Stimulated activated CD8-positive, alpha-beta memory T cell treated with anti-CD3 and anti-CD28 coated beads, Interleukin-15, amount 100 ng/mL, for 1 hour (primary cell): ENCODE measurements at places on chromosomes 3 and 15.

DNA sequence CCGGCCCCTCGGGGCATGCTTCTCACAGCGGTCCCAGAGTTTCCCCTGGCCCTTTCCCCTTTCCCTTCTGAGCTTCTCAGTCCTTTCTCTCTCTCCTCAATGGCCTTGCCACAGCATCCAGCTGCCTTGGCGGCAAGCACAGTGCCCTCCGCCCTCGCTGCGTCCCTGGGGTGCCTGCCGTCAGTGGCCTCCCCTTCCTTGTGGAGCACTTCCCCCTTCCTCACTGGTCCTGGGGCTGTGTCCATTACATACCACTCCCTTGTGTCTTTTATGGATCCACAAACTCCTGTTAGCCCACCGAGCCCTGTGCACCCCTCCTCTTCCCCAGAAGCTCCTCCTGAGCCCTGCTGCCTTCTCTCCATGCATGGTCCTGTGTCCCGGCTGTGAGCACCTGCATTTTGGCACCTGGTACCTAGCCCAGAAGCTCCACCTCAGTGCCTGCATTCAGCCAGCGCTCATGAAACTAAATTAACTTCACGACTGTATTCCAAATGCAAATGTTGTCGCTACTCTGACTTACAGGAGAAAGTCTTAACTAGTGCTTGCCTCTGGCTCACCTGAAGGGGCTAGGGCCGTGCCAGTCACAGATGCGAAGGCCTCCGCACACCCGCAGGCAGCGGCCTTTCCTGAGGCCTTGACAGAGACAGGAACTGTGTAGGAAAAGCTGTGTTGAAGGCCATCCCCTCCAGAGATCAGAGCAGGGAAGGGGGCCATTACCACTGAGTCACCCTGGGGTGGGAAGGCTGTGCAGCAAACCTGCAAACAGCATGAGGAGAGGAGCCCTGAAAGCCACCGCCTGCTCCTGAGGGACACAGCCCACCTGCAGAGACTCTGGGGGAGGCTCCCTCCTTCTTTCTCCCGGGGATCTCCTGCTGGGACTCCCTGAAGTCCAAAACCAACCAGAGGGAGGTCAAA, 19.1 kb upstream of the KLF13 start:
- no peak for DNase-seq

- no peak for DNase-seq
Observed at GRCh38 chr3:5181469-5182141, 5.9 kb upstream of the EDEM1 start.

DNA sequence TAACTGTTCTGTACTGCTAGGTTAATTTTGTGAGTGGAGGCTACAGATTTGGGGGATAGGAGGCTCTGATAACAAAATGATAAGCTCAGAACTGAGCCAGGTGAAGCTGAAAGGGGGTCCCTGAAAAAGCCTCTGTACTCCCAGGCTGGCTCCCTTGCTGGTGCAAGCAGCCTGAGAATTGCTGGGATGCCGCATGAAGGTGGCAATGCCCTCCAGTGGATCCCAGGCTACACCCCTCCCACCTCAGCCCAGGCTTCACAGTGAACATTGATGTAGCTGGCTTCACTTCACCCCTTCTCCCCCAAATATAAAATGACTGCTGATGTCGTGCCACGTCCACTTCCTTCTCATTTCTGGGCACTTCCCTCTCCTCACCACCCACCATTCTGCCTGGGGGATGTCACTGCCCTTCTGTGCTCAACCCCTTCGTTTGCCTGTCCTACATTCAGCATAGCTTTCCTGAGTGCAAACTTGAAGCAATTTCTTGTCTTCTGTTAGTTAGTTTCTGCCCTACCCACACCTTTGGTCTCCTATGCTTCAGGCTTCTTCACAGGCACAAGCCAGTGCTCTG, 9.7 kb upstream of the ARHGEF26 start:
- no peak for DNase-seq

DNA sequence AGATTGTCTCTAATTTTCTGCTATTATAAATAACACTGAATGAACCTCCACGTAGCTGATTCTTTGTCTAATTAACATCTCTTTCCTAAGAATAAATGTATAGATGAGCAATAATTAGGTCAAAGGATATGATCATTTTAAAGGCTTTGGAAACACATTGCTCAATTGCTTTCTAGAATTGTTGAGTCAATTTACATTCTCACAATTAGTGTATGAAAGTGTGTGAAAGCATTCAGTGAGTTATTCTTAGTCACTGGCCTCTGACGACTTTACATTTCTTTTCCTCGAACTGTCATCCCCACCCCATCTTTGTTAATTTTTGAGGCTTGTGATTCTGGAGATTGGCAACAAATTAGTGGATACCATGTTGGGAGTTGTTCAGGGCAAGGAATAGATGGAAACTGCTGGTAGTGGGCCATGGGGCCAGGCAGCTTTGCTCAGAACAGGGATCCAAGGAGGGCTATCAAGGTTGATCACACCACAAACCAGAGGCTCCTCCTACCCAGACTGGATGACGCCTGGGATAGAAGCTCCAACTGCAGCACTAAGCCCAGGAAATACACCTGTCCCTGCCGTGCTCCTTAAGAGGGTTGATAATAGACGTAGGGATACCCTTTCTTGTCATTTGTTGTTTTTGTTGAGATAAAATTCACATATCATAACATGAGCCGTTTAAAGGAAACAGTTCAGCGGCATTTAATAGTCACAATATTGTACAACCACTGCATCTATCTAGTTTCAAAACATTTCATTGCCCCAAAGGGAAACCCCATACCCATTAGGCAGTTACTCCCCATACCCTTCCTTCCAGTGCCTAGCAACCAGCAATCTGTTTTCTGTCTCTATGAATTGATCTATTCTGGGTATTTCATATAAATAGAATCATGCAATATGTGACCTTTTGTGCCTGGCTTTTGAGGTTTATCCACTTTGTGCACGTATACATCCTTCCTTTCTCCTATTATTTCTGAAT, 27.9 kb downstream of the EIF1B start:
- DNase-seq, result no peak

GRCh38 chr3:38257583-38257982, 8.0 kb upstream of the SLC22A13 start:
- no peak for DNase-seq

DNA sequence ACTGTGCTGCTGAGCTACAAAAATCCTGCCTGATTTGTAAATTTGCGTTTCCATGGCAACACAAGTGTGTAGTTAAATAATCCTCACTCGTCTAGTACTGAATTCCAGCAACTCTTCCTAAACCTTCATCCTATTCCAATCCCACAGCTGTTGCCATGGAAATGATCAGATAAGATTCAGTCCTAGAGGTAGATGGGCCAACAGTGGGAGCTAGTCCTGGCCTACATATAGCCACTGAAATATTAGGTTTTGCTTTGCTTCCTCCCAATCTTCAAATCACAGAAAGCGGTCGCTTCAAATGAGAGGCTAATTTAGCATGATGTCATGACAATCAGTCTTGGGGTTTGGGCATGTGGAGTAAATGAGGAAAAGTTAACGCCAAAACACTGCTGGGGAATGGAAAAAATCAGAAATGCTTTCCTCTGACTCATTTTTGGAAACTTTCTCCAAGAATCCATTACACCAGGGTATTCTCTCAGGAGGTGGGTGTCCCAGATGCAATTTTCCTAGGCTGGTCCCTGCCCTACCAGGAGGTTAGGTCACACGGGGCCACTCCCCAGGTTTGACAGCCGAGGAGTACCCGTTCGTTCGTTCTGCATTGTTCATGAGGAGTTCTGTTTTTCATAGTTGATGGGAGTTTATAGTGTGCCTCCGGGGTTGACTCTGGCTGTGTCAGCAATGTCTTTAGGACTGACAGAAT, 159.2 kb upstream of the SLCO3A1 start:
- no peak for DNase-seq

DNA sequence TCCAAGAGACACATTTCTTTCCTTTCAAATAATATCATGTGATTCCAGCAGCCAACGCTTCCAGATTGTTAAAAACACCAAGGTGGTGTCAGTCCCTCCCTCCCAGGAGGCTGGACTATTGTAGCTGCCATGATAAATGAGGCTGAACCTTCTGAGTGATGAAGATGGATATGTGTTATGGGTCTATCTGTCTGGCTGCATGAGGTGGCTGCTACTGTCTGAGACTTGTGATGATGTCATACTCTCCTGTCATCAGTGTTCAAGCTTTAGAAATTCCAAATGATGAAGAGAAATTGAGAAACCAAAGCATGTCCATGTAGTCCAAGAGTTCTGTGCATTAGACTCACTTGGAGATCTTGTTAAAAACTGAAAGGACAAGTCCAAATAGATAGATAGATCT, 683.0 kb downstream of the NTRK3 start:
- DNase-seq, result no peak

- DNase-seq, result no peak
Observed at GRCh38 chr15:69794645-69795469, 302.9 kb downstream of the TLE3 start.

DNA sequence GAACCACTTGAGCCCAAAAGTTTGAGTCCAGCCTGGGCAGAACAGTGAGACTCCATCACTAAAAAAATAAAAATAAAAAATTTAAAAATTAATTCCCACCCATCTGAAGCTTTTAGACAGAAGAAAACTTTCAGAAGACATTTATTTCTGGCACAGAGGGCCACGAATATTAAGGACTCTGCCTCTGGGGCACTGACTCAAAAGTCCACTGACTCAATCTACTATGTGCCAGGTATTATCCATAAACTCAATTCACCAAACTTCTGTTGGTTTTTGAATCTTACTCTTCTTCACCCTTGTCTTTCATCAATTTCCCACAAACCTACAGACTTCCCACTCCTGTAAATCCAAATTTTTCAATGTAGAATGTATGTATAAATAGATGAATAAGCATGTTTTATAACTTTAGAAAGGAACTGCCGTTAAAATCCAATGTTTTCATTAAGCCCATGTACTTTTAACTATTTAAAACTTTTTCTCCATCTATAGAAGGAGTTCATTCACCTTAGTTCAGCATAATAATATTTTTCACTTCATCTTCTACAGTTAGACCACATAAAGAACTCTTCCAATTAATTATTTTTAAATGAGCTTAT, 19.9 kb downstream of the ATP13A3 start:
- no peak for DNase-seq

DNA sequence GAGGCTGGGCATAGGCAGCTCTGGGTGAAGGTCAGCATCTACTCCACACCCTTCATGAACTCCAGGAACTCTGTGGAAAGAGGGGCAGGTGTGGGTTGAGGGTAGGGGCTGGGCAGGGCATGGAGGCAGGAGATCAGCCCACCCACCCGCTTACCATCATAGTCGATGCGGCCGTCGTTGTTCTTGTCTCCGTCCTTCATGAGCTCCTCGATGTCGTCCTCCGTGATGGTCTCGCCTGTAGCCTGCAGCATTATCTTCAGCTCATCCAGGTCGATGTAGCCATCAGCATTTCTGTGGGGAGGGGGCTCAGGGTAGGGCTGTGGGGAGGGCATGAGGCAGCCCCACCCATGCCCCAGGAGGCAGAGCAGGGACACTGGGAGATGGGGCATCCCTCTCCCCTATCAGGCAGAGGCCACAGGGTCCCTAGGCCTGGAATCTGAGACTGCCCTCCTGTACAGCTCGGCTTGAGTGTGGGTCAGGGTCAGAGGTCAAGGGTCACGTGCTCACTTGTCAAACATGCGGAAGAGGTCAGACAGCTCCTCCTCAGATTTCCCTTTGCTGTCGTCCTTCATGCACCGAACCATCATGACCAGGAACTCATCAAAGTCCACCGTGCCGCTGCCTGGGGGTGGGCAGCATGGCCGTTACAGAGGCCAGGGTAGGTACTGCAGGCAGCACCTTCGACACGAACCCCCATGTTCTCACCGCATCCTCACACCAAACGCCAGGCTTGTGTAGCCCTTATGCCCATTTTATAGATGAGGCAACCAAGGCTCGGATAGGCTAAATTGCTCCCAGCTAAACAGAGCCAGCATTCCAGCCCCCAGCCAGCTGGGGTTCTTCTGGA, 2.4 kb downstream of the TNNC1 start:
- DNase-seq, result no peak

DNA sequence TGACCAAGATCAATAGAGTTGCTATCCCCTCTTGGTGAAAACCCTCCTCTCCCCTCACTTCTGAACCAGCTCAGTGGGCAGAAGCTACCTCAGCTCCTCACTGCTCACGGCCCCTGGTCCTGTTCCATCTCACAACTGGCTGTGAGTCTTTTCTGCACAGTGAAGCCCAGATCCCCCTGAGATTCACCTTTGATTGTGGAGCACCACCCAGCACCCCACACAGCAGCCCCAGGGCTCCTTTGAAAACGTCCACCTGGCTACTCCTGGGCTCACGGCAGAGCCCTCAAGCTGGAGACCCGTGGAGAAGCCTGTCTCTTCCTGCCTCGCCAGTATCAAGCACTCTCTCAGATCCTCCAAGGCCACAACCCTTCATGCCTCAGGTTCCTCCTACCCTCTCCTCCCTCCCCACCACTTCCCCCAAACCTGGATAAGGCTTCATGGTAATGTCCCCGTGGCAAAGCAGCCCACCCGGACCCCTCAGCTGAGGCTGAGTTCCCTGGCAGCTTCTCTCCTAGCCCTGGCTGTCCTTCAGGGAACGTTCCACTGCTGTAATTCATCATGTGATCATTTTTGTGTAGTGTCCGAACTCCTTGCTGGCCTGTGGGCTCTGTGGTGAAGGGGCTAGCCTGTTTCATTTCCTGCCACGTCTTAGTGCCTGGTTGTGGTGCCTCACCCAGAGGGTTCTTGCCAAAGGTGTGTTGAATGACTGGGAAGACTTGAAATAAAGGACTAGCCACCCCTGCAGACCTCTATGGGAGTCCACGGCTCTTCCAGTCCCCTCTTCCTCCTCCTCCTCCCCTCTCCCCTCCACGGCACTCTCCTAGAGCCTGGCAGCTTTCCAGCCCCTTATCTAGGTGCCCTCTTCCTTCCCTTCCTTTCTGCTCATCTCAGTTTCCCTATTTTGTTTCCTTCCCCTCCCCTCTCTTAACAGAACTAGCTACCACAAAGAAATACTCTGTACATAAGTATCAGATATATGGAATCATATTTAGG, 44.5 kb downstream of the KY start:
- DNase-seq, result no peak

GRCh38 chr15:101207867-101208288, 44.0 kb downstream of the CHSY1 start:
- DNase-seq, result no peak

- DNase-seq, result no peak
Observed at GRCh38 chr15:72706266-72706665, 20.3 kb downstream of the BBS4 start.
